ENCODE measurements at places on chromosomes 5 and 9.

DNA sequence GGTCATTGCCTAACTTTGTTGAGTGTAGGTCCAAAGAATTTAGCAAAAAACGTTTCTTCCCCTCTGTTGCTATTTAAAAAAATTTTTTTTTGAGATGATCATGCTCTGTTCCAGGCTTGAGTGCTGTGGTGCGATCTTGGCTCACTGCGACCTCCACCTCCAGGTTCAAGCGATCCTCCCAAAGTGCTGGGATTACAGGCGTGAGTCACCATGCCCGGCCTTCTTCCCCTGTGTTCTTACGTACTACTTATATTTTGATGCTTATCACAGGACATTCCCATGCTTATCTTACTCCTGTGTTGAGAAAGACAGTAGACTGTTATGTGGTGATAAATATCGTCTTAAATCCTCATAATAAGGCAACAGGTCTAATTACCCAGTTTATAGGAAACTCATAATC, 2.5 kb downstream of the ACER2 start:
- no peak for DNase-seq

GRCh38 chr9:38130724-38131123, 61.7 kb upstream of the SHB start:
- no peak for DNase-seq

- DNase-seq: no peak
Measured at GRCh38 chr5:127926974-127927373, 156.6 kb upstream of the SLC12A2 start.

DNA sequence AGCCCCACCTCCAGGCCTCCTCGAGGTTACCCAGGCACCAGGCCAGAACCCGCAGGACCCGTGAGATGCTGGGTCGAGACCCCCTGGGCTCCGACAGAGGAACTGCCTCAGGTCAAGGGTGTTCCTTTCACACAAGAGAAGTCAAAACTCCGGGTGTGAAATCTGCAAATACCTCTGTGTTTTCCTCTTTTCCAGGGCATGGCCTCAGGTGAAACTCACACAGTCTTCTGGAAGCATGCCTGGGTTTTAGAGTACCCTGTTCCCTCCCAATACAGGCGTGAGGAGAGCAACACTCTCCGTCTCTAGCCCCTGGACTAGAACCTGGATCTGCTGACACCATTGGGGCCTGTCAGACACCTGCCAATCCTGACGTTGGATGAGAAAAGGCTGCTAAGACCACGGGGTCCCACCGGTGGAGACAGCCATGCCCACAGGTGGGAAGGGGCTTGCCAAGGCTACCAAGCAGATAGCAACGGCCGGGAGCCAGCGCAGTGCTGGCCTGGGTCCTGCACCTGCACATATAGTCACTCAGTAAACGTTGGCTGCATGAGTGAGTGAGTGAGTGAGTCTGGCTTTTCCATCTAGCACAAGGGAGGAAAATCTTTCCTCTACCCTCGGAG, 182.0 kb upstream of the PPP1R26 start:
- DNase-seq: no peak

DNA sequence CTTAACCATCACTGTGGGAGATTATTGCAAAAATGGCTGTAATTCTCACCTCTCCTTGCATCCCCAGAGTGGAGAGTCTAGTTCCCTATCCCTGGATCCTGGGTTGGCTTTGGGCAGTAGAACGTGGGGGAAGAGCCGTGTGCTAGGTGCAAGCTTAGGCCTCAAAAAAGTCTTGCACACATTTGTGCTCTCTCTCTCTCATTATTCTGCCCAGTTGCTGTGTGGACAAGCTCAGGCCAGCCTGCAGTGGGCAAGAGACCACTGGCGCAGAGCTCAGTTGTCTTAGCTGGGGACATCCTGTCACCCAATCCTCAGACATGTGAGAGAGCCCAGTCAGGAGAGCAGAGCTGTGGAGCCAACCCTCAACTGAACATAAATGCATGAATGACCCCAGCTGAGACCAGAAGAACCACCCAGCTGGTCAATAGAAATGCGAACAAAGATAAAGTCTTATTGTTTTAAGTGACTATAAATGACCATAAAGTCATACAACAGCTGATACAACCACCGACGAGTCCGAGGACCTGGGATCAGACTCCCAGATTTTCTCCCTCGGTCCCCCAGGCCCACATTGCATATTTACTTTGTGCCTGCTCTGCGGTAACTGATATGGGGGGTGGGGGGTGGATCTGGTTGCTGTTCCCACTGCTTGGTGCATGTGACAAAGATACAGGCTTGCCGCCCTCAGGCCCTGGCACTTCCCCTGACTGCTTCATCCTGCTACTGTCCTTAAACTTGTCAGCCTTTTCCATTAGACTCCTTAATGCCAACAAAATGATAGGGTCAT, 166.4 kb upstream of the MVB12B start:
- no peak for DNase-seq

- DNase-seq: no peak
Measured at GRCh38 chr9:25960178-25960577, 281.9 kb upstream of the TUSC1 start.

DNA sequence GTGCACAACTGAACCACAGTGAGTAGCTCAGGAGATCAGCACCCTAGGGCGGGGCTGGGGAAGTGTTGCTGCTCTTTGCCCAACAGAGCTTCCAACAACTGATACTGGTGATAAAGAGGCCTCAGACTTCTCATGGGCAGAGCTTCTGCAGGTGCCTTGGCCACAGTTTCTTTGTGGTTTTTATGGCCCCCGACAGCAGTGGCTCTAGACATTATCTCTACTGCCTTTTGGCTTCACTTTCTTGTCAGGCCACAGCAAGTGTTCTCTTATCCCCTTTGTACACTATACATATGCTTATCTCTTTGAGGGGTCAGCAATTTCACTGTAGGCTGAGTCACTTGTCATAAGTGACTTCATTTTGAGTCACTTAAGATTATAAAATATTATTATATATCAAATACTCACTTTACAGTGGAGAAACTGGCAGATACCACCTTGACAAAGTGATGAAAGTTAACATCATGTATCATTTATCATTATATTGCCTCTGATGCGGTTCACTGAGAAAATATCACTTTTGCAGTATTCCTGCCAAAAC, 90.9 kb upstream of the COX7C start:
- DNase-seq: no peak

DNA sequence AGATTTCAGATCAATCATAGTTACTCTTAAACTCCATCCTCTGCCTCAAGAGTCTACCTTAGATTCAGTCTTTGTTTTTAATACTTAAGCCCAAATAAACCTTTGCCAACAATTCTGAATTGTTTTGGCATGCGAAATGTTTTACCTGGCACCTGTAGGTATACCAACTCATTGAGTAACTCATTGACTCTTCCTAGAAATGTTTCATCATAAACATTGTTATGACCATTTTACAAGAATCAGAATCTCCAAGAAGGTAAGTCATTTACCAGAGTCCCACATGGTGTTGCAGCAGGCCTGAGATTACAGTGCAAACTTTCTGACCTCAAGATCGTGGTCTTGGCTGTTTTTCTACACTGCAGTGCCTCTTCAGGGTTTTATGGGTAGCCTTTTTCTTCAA, 750.4 kb downstream of the BRINP1 start:
- DNase-seq: no peak

DNA sequence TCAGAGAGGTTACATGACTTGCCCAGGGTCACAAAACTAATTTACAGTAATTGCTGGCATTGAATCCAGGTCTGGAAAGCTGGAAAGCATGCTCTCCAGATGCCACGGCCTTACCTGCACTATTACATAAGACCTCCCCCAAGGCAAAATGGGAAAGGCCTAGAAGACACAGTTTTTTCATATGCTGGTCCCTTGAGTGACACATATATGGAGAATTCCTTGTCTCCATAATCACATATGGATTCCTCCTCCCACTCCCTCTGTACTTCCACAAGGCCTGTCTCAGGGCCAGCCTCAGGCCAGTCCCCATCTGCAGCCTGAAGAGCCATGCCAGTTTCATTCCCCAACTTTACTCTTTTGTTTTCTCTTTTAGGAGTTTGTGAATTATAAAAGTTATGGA, 28.6 kb upstream of the MEIKIN start:
- DNase-seq: no peak

- no peak for DNase-seq
Measured at GRCh38 chr5:131382407-131383395, 118.8 kb downstream of the CDC42SE2 start.
